GM23338 (cell line): ENCODE measurements at places on chromosomes 7 and 10. TPM values are rescaled to one million over a fixed set of nuclear protein-coding genes. Genes with fewer than 3 reads are reported as not detected.
A peak's percentile ranks its signal among the peaks of the same experiment; 100 is the strongest.

DNA sequence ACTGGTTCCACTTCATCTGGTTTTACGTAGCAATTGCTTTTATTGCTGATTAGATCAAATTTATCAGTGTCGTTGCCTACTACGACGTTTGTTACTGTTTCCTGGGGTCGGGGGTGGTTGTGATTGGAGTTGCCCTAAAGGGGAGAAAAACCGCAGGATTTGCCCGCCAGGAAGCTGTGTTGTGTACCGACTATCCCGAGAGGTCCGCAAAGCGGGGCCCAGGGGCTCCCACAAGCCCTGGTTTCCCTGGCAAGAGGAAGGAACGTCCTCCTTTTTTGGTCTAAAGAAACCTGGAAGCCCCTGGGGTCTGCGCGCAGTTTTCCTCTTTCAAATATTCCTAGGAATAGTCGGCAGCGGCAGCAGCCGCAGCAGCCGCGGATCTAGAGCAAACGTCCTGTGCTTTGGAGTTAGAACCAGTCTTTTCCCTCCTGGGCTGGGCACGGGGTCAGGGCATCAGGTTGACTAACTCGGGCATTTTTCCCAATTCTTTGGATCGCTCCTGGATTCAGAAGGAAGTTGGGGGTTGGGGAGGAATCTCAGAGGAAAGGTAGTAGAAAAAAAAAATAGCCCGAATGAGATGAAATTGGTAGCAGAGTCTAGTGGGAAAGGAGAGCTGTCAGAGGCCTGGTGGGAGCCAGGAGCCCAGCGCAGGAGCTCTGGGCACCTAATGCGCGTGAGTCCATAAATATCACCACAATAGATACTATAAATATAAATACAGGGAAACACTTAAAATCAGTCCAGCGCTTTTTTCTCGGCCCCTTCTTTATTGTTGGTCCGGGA, 4.6 kb downstream of the VAX1 start:
- no peak overlapping the region for H3K27ac ChIP-seq
- no peaks in the 10 kb centered on the region for H3K36me3 ChIP-seq
- DNase-seq = peak; percentile 39
- H3K4me3 ChIP-seq = peak overlapping the region; percentile 55

DNA sequence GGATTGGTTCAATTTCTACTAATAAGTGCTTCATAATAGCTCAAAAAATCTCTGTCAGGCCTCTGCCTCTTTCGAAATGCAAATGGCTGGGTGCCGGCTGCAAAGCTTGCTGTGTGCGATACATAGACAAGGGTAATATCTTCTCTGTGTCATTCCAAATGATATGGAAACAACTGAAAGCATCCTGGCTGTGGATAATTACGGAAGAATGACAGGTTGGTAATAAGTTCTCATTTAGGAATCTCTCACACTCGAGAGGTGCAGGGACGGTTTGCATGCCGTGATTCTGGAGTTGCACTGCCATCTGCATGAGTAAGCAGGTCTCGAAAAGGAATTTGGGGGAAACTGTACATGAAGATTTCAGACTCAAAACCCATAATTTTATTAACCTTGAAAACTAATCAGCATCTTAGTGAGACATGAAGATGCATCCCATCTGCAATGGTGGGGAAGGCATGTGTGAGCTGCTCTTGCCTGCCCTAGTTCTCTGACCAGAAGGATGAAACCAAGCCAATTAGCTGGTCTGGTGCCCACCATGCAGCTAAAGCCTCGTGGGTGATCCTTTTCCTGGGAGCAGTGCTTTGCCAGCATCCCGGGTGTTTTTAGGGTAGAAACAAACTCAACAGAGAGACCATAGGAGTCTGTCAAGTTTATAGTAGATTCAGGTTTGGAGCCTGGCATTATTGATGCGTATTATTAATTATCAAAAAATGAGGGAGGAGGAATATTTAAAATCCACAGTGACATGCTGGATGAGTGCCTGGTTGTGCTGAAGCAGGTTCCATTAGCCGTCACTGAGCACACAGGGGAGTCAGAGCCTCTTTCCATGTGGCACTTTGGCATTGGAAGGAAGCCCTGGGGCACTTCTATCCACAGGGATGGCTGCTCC, 503.6 kb upstream of the MGMT start:
- no peak overlapping the region for H3K27ac ChIP-seq
- no peaks in the 10 kb centered on the region; the same call in 1 of the 2 replicates for H3K36me3 ChIP-seq
- H3K27me3 ChIP-seq = no peaks in the 10 kb centered on the region
- no peak overlapping the region for H3K4me3 ChIP-seq
- H3K4me1 ChIP-seq = no peaks in the 10 kb centered on the region

- no peak overlapping the region for H3K27ac ChIP-seq
- H3K27me3 ChIP-seq = no peaks in the 10 kb centered on the region
- H3K4me1 ChIP-seq = no peaks in the 10 kb centered on the region
- no peak for DNase-seq
These were observed 19.3 kb downstream of the CACNB2 start for GRCh38 chr10:18159557-18159956.

DNA sequence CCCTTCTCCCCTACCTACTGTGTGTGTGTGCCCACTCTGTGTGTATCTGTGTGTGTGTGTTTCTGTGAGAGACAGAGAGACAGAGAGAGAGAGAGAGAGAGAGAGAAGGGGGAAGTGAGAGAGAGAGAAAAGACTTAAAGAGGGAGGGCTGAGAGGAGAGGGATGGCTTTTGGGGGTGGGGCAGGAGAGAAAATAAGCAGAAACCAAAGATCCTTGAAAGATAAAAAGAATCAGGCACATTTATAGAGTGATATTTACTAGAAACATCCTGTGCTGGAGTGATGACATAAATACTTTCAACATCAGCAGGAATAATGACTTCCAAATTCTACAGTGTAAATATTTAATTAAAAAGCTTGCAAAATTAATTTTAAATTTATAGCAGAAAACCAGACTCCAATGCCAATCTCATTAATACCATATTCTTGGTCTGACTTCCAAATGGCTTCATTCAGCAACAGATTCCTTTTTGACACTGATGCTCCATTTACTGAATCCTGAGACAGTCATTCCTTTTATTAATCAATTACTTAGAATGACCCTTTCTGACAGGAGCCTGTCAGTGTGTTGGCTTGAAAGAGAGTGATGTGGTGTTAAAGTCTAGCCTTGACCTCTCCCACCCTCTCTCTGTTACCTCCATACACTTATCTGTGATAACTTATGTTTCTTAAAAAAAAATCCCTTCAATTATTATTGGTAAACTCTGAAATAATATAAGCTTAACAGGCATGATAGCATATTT, 41.7 kb upstream of the WNT2 start:
- no peak overlapping the region for H3K27ac ChIP-seq
- H3K4me3 ChIP-seq = no peak overlapping the region
- no peaks in the 10 kb centered on the region for H3K4me1 ChIP-seq
- H3K36me3 ChIP-seq = no peaks in the 10 kb centered on the region

Gene TRIM50
- total RNA-seq = 0.10 TPM in 1 of 2 replicates, not detected in the other

DNA sequence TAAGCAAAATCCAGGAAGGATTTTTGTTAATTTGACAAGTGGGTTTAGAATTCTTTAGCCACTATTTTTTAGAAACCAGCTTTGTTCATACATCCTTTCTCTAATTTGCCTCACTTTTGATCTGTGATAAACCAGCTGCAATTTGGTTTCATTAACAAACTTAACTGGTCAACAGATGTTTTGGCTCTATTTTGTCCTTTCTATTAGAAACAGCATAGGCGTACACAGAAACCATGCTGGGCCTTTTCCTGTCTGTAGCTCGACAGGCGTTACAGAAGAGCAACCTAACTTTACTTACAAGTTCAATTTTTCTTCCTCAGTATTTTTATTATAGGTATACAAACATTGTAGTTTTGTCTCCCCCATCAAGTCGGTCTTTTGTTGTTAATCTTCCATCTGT, 28.2 kb downstream of the KAT6B start:
- DNase-seq = no peak
- peaks cover 21% of the 10 kb centered on the region for H3K4me1 ChIP-seq
- no peaks in the 10 kb centered on the region for H3K36me3 ChIP-seq
- peak overlapping the region; percentile 2; the same call in 1 of the 2 replicates for H3K27ac ChIP-seq

DNA sequence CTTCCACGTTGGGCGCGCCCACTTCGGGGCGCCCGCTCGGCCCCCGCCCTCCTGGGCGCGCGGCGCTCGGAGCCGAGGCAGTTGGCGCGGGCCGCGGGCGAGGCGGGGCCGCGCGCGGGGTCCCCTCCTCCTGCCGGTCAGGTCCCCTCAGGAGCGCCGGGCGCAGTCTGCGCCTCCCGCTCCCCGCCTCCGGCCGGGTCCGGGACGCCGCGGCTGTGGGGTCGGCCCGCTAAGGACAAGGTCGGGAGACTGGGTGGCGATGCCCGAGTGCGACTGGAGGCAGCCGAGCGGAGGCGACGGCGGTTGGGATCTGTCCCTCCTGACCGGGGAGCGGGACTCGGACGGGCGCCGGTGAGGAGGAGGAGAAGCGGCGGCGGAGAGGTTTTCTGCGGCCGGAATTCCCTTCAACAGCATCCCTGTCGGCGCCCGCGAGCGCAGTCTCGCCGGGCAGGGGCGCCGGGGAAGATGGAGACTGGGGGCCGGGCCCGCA, at the start of gene ATRNL1:
Gene ATRNL1, plus strand, starts transcription at position 80 of the 490 bp plus-strand sequence. Its CDS starts 386 bp downstream, at position 466.
- no peak within 1 kb of the TSS for H3K27ac ChIP-seq
- DNase-seq = peak; percentile 64
- peak within 1 kb of the TSS; percentile 79 for H3K4me3 ChIP-seq
- H3K4me1 ChIP-seq = peaks cover 39% of the 10 kb centered on the region

Gene BLNK
- total RNA-seq = not detected in 2 replicates

- no peaks in the 10 kb centered on the region for H3K4me1 ChIP-seq
- H3K4me3 ChIP-seq = no peak overlapping the region
- DNase-seq = no peak
- no peaks in the 10 kb centered on the region for H3K27me3 ChIP-seq
These were observed 74.8 kb downstream of the MDH2 start for GRCh38 chr7:76122516-76123239.

DNA sequence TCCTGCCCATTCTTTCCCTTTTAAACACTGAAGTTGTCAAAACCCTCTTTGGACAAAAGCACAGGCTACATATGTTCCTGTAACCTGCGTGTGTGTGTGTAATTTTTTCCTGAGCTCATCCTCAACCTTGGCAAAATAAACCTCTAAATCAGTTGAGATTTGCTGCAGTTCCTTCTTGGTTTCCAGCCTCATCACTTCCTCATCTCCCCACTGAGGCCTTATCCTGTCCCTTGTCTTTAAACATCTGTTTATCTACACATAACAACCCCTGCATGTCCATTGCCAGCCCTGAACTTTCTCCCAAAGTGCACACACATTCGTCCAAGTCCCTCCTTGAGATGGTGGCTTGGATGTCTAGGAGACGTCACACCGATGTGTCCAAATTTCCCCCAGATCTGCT, 35.5 kb downstream of the LYZL2 start:
- DNase-seq = no peak
- no peak overlapping the region for H3K4me3 ChIP-seq
- peaks cover 33% of the 10 kb centered on the region for H3K27me3 ChIP-seq
- H3K36me3 ChIP-seq = no peaks in the 10 kb centered on the region
